ENCODE measurements at places on chromosomes 4 and X.

DNA sequence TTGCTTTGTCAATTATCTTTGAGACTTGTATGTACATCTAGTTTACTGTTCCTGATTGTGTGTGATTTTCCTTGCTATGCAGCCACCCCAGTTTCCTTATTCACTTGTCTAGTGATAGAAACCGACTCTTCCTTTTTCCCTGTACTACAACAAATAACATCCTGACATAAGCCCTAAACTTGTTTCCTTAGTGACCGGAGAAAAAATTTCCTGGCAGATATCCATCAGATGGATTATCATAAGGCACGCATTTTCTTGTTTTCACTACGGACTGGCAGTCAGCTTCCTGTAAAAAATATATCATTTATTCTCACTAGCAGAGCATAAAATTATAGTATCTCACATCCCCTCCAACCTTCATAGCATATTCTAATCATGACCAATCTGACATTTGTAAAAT lies 410.7 kb downstream of the CENPC start:
- DNase-seq, result no peak

GRCh38 chr4:20462426-20463175 lies 210.9 kb downstream of the SLIT2 start:
- no peak for DNase-seq

DNA sequence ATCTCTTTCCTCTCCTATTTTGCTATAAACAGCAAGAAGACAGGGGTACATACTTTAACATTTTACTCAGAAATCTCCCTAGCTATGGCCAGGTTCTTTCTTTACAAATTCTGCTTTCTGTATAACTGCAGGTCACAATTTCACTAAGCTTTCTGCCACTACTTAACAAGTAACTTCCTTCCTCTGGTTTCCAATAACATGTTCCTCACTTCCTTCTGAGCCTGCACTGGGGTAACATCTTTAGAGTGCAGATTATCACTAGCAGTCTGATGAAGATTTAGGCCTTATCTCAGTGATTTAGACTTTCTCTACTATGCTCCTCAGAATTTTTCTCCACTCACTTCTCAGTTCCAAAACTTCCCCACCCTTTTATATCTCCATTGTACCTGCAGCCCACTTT lies 1930.5 kb upstream of the AGA start:
- DNase-seq, result no peak

- no peak for DNase-seq
Measured at GRCh38 chr4:147220833-147221232, 260.1 kb upstream of the EDNRA start.

DNA sequence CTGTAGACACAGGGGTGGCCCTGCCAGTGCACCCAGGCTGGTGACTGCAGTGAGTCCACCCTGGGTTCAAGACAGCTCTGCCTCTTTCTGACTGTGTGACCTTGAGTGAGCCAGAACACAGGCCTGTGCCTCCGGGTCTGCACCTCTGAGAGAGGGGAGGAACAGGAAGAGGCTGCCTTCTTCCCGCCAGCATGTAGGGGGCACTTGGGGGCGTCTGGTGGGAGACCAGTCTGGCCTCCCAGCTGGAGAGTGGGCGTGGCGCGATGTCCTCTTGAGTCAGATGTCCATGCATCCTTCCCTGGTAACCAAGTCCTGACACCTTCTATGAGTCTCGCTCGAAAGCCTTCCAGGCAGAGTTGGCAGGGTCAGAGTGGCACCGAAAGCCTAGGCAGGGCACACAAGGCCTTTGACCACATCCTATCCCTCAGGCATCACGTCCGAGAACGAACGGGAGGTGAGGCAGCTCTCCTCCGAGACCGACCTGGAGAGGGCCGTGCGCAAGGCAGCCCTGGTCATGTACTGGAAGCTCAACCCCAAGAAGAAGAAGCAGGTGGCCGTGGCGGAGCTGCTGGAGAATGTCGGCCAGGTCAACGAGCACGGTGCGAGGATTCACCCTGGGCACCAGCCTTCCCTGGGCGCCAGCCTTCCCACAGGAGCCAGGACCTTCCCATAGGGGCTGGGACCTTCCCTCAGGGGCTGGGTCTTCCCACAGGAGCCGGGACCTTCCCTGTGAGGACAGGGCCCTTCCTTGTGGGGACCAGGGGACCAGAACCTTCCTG lies 21.3 kb downstream of the WFS1 start:
- DNase-seq, result peak; percentile 9

- DNase-seq, result no peak
Measured at GRCh38 chr4:182711211-182711610, 206.0 kb downstream of the DCTD start.
